ENCODE measurements at places on chromosomes 3 and 15.

GRCh38 chr3:66839508-66839907 lies 158.6 kb upstream of the KBTBD8 start:
- DNase-seq = no peak

DNA sequence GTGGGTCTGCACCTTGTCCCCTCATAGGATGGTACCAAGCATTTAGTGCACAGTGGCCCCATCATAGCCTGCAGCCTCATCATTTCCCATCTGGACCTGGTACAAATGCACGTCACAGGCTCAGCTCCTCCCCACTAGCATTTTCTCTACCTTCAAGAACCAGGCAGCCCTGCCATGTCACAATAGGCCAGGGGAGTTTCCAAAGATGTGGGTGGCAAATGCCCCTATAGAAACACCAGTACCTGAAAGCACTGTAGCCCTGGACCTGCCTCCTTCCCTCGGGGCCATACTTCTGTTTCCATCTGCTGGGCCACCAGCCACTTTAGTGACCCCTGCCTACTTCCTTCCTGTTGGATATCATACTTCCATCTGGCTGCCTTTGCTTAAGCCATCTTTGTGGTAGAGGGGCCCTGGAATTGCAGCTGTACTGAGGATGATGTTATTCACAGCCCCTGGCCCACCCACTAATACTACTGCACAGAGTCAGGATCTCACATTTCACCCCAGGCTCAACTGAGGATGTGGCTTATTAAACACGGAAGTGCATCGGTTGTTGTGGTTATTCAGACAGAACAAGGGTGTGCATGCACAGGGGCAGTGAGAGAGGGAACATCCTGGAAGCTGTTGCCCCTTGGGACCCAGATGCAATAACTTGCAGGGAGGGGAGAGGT lies 3.8 kb downstream of the TCTA start:
- peak; percentile 83 for DNase-seq

DNA sequence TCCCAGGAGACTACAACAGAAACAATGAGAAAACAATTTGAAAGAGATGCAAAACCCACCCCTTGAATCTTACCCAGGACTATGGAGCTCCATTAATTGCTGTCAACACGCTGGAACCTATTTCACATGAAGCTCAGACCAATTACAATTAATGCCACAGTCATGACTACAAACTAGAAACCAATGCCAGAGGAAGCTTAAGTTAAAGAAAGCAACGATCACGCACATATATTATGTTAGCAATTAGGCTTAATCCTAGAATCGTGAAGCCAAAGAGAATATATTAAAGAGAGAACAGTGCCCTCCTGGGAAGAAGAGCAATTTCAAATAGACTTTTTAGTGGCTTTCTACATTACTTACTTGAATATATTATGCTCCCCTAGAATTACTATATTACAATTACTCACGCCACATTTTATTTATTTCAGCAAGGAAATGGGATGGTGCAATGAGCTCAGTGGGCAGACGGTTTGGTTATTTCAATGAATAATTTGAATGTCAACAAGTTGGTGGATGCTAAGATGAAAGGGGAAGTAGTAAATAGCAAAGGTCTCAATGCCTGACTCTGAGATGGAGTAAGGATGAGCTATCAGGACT lies 125.5 kb downstream of the GREM1 start:
- DNase-seq = no peak

GRCh38 chr3:27311400-27311799 lies 57.8 kb downstream of the NEK10 start:
- no peak for DNase-seq

DNA sequence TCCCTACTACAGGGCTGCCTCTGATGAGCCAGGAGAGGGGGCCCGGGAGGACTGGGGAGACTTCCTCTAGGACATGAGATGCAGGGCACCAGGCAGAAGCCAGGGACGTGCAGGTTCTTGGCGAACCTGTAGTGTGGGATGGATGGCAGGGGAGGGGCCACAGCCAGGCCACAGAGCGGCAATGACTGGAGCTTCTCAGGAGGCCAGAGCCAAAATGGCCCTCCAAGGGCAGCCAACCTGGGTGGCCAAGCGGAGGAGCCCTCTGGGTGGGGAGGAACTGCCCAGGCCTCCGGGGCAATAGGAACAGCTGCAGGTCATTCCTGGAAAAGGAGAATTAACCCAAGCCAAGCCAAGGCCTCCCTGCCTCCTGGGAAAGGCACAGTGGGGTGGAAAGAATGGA lies 224.5 kb downstream of the XXYLT1 start:
- DNase-seq = no peak

DNA sequence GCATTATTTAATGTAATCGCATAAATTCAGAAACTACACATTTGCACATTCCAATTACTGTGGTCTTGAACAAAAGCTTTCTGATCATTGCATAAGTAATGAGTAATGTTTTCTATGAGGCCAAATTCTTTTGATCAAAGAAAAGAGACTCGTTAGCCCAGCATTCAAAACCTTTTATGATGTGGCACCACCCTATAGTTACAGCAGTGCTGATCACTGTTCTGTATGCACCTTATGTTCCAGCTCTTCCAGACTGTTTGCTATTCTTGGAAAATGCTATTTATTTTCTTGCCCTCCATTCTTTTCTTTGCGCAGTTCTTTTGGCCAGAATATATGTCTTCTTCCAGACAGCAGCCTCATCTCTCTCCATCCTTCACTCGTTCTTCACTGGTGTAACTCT lies 42.3 kb downstream of the MAP3K13 start:
- DNase-seq = no peak

DNA sequence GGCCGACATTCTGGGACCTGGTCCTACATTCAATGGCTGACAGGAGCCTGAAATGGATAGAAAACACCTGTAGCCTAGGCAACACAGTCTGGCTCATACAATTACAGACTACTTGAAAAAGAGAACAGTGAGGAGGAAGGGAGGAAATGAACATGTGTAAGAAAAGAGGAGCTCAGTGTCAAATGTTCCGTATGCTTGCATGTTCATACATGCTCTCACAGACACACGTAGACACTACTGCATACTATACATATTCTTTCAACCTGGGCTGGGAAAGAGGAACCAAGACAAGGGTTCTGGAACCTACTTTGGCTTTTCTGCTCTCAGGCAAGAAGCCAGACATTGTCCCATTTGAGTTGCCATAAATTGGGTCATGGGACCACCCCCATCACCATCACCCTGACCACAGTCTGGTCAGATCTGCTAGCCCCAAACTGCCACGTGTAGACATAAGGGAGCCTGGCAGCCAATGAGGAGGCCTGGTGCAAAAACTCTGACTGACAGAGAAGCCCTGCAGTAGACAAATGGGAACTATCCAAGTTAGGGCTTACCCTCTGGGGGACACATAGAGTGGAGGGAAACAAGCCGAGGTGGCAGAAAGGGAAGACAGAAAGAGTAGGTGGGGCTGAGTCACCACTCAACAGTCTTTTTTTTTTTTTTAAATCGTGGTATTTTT lies 310.0 kb downstream of the SHQ1 start:
- peak; percentile 32 for DNase-seq

GRCh38 chr3:9066141-9066540 lies 102.9 kb upstream of the RAD18 start:
- DNase-seq = no peak

DNA sequence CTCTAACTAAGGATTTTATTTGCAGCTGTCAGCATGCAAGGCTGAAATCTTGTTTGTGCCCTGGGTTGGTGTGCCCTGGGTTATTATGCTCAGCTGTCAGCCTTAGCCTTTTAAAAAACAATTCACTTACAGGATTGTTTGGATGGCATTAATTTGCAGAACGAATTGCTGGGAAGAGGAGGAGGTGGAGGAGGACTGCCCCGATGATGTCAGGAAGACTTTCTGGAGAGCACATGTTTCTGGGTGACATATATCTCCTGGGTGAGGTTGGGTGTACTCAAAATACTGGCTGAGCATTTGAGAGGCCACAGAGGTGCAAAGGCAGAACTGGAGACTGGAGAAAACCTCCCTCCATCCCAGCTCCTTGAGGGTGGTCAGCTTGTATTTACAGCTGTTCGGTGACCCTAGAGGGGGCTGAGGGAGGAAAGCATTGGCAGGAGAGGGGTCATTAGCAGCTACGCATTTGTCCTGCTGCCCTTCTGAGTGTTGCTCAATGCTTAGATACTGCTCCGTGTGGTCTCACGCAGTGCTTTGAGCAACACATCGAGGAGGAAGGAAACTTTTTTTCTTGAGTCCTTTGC lies 59.8 kb upstream of the PSMD6 start:
- DNase-seq = peak; percentile 68

GRCh38 chr15:80411788-80412288 lies 7.7 kb downstream of the ARNT2 start:
- no peak for DNase-seq

DNA sequence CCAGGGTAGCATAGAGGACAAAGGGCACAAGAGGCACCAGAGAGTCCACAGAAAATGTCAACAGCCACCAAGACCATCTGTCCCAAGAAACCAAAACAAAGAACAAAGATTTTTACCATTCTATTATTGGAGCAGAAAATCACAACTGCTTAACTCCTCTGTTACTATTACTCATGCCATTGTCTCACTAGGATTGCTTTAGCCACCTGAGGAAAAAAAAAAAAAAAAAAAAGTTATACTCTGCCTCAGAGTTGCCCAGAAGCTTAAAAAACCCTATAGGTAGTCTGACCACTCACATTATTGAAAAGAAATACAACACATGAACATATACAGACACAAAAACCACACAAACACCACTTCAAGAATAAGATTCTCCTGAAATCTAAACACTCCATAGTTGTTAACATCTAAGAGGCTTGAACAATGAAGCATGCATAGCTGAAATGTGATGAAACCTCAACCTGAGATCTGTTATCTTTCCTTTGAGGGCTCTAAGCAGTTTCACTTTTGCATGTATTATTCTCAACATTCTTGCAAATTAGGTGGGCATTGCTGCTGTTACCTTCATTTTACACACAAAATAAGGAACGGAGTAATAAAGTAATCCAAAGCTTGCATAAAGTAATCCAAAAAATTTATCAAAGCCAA lies 85.4 kb downstream of the IGSF11 start:
- no peak for DNase-seq

DNA sequence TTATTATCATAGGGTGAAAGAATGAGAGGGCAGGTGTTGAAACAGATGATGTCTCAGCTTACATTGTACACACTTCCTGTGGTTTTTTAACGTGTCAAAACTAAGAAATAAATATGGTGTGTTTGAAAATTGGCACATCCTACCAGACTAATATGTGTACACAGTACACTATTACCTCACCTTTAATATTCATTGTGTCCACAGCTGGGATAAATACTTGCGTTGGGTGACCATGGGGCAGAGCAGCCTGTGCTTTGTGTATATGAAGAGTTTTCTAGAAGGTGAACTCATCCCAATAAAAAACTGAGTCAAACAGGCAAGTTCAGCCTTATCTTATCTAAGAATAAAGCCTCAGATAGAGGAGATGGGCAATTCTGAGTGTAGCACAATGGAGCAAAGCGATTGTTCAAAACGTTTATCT lies 17.3 kb downstream of the SUCNR1 start:
- peak; percentile 55 for DNase-seq

DNA sequence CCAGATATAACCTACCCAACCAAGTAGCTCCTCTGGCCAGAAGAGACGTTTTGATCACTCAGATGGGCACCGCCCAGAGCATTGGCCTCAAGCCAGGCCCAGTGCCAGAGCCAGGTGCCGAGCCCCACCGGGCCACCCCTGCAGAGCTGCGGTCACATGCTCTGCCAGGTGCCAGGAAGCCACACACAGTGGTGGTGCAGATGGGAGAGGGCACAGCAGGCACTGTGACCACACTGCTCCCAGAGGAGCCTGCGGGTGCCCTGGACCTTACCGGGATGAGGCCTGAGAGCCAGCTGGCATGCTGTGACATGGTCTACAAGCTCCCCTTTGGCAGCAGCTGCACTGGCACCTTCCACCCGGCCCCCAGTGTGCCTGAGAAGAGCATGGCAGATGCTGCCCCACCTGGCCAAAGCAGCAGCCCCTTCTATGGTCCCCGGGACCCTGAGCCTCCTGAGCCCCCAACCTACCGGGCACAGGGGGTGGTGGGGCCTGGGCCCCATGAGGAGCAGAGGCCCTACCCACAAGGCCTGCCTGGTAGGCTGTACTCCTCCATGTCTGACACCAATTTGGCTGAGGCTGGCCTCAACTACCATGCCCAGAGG lies 19.1 kb upstream of the APEH start:
- DNase-seq = no peak

GRCh38 chr3:152260026-152260425 lies 8.7 kb upstream of the MBNL1 start:
- no peak for DNase-seq

DNA sequence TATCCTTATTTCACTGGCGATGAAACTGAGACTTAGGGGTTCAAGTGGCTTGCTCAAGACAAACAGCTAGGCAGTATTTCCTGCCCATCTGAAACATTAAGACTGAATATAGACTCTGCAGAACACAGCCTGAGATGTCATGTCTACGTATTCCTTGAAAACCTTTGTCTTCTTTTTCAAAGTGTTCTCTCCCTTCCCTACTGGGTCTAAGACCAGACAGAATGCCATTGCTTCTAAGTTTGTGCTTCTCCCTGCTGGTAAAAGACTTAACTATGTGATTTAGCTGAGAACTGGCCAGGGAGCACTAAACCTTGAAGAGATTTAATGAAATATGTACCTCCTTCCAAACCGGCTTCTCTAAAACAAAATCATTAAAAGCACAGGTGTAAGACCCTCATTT lies 9.9 kb downstream of the BCL6 start:
- no peak for DNase-seq

DNA sequence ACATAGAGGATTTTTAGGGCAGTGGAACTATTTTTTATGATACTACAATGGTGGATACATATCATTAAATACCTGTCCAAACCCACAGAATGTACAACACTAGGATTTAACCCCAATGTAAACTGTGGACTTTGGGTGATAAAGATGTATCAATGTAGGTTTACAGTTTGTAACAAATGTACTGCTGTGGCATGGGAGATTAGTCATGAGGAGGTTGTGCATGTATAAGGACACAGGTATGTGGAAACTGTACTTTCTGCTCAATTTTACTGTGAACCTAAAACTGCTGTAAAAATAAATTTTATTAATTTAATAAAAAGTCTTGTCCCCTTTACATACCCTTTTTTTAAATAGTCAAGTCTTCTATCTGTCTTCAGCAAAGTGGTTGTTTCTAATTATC lies 322.5 kb upstream of the EPHA3 start:
- no peak for DNase-seq
